AG08395 (cell line): ENCODE measurements at places on chromosomes 1 and 21.

GRCh38 chr21:42219606-42220137 lies 732 bp downstream of the ABCG1 start:
- no peak for DNase-seq

DNA sequence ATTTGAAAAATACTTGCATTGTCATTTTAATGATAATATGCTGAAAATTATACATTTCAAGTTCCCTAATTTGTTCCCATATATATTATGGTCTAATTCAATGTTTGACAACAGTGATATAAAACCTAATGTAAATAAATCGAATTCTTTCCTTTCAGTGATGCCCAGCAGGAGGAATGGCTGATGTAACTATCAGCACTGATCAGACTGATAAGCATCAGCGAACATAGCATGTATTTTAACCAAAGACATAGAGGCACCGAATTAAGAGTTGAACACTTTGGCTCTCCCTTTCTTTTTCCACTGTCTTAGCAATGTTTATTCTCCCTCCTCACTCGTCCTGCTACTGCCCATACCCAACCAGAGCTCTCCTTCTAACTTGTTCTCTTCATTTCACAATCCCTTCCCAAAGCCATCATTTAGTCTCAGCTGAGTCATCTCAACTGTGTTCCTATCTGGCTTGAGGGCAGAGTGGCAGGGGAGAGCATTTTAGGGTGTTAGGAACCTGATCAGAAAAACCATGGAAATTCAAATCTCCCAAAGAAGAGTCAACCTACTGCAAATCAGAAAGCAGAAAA lies 58.8 kb upstream of the C1orf115 start:
- no peak for DNase-seq

GRCh38 chr1:194289569-194290266 lies 1103.3 kb upstream of the B3GALT2 start:
- no peak for DNase-seq

DNA sequence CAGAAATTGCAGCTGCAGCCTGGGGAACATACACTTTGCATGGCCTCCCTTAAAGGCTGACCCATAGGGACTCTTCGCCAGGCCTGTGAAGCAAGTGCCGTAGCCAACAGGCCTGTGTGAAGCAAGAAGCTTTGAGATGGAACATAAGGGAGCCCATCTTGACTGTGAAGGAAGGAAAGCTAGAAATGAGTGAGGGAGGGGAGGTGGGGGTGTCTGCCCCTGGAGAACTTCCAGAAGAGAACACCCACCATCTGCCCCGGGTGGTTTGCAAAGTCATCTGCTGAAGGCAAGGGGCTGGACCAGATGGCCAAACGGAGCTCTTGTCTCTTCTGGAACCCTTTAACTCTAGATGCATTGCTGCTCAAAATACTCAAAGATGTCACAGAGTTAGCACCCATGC lies 103.3 kb upstream of the GRIK3 start:
- DNase-seq = no peak

DNA sequence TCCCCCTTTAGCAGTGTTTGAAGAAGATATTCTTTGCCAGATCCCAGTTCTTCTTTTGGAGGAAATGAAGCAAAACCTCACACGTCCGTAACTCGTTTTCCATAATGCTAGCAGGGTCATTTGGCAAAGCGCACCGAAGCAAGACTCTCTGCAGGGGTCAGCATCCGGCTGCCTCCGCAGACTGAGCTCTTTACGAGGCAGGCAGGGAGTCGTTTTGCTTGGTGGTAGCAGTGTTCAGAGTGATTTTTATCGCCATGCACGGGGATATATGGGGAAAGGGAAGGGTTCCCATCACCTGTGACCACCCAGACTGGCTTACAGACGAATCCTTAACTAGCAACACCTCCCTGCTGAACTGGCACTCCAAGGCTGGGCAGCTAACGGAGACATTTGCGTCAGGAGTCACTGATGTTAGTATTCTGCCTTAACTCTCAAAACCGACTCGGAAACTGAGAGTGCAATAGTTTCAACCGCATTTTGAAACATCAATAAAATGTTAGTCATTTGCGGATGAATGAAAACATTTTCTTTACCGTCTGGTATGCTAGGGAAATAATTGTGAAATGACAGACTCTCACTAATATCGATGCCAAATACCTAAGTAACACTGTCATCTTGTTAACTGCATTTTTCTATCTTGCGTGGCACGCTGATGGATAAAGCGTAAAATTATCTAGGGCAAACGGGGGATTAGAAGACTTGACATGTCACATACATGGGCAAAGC lies 2.2 kb upstream of the NEGR1 start:
- DNase-seq = peak; percentile 64

DNA sequence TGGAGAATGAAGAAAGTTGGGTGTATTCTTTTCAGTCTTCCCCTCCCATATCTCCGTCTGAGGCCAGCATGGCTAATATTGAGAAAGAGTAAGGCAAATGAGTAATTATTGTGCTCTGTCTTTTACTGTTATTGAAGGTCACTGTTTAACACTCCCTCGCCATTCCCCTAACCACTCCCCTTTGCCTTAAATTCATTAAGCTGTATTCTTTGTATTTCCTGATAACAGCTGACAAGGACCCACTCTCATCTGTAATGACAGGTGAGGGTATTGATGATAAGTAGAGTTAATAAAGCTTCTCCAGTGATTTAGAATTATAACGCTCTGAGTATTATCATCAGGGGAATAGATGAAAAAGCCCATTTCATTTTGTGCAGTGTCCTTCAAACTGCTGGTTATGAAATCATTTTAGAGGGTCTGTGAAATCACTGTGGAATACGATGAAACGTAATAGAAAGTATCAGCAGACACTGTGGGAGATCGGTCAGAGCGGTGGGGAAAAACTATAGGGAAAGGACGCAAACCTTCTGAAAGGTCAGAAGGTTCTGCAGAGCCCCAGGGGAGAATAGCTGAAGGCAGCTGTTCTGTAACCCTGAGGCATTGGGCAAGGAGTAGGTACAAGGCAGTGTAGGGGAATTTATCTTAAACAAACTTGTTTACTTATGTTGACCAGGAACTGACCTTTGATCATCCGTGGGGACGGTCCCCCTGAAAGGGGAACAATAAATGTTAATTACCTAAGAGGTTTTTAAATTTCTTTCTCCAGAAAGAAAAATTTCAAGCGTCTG lies 46.3 kb upstream of the CACYBP start:
- DNase-seq = no peak

DNA sequence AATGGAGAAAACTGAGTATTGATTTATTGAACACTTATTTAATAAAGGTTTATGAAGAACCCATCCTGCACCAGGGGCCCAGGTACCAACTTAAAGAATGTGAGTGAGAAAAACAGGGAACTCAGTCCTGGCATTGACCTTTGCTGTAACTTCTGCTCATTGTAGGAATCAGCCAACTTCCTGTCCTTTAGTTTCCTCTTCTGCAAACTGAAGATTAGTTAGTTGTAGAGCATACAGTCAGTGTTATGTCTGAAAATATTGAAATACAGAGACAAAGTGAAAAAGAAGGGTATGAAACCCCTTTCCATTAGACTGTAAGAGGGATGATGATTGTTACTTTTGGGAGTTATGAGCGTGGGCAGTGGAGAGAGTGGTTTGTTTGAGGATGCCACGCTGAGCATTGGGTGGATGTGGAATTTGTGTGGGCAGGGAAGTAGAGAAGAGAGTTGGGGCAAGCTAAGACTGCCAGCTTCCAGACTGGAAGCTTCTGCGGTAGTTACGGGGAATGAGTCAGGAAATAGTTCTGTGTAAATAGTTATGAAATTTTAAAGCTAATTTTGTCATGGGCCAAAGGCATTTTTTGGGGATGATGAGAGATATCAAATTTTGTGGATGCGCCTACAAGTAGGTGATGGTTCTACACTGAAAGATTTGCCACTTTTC lies 89.2 kb downstream of the GPR88 start:
- DNase-seq = peak; percentile 36

DNA sequence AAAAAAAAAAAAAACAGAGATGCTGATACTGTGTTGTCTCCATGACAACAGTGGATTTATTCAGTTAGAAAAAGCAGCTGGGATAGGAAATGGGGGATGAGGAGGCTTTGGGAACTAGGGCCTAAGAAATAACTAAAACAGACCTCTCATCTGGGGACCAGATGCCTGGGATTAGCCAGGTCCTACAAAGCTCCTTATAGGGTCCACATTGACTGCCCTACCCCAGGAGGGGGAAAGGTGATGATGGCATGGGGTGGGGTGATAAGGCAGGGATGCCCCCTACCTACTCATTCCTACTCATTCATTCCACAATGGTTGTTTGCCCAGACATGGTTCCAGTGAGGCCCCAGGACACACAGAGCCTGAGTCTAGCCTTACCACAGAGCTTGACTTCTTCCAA lies 131.2 kb downstream of the PLXNA2 start:
- no peak for DNase-seq

- DNase-seq = no peak
Measured at GRCh38 chr1:206908038-206908437, 10.8 kb downstream of the IL24 start.

- no peak for DNase-seq
Measured at GRCh38 chr1:234775477-234776246, 165.7 kb upstream of the IRF2BP2 start.

DNA sequence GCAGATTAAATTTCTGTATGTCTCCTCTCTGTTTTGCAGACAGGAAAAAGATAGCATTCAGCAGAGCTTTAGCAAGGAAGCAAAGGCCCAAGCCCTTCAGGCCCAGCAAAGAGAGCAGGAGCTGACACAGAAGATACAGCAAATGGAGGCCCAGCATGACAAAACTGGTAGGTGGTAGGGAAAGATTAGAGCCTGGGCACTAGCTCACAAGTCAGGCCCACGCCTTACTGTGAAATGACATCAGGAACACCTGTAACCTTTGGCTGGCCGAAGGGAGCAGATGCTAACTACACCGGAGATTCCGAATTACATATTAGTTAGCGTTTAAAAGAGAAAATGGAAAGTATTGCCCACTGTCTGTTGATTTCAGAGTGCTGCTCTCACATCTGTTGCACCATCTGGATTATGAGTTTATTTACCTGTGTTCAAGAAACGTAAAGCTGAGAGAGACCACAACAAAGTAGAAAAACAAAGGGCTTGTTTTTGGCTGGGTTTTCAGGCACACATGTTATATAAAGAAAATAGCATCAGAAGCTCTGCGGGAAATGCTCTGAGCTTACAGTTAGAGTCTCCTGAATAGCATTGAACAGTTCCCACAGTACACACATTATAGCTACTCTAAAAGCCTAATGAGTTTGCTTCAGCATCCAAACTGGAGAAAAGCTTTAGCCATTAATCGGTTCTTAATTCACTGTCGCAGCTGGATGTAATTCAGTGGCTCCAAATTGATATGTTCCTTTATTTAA lies 160.0 kb downstream of the SDCCAG8 start:
- DNase-seq = no peak

- DNase-seq = peak; percentile 41
Measured at GRCh38 chr1:85502625-85503083, 37.7 kb upstream of the DDAH1 start.

DNA sequence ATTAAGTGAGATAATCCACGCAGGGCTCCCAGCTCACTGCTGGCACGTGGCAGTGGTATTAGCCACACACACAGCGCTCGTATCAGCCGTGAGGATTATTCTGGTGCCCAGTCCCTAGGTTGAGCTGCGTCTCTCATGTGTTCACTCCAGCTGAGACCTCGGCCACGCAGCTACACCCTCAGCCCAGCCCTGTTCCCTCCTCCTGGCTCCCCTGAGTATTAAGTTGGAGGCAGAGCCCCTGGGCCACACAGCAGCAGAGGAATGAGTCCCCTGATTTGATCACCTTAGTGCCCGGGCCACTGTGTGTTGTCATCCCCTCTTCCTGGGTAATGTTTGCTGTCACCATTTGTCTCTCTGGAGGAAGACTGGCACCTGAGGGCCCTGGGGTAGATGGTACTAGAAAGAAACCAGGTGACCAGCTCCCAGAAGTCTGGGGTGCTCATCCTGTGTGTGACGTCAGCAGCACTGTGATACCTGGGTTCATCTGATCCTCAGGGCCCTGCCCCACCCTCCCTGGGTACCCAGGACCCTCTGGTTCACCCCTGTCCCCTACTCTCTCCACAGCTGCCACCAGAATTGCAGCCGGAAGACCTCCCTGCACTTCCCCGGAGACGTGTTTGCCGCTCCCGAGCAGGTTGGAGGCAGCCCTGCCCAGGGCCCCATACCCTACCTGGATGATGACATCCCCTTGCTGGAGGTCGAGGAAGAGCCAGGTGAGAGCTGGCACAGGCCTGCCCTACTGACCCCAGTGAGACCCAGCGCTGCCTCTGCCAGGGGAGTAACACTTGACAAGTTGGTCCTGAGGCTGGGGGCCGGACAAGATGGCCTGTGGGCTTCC lies 40.1 kb downstream of the DISP3 start:
- no peak for DNase-seq

DNA sequence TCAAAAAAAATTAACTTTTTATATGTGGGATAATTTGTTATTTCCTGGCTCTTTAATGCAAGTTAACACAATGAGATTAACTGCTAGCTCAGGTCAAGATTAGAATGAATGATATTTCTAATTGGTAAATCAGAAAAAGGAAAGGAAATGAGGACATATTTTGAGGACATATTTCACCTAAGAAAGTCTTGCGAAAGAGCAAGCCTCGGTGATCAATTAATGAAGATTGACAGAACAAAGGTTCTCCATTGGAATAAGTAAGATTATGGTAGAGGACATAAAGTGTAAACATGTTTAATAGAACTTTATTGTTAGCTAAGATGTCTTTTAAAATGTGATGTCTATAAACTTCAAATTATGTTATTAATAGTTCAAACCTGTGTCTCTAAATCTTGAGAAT lies 1617.8 kb downstream of the KCNT2 start:
- no peak for DNase-seq

DNA sequence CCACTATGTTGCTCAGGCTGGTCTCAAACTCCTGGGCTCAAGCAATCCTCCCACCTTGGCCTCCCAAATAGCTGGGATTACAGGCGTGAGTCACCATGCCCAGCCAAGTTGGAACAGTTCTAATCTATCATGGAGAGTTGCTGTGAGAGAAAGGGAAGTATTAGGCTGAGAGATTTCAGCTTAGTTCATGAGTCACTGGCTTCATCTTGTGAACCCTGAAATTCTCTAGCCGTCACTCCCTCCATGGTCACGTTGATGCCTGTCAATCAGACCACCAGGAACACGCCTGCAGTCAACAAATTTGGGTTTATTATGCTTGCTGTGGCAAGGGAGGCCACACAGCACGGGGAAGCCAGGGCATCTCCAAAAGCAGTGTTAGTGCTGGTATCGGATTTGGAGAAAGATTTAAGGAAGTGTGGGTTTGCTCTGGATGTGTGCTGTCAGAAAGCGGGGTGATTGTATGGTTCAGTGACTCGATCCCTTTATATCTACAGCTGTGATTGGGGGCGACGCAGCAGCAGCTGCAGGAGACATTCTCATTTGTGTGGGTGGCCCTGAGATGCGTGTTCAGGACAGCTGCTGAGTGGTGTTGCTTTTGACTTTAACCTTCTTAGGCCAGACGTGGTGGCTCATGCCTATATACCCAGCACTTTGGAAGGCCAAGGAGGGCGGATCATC lies 18.7 kb downstream of the UQCRHL start:
- DNase-seq = no peak
